ENCODE measurements at places on chromosomes 3 and 15.

- no peak for DNase-seq
Observed at GRCh38 chr3:38163841-38164642, 1.3 kb upstream of the OXSR1 start.

GRCh38 chr3:193960487-193961274, 175.3 kb upstream of the HES1 start:
- no peak for DNase-seq

- no peak for DNase-seq
Observed at GRCh38 chr3:3778641-3779270, 20.5 kb upstream of the LRRN1 start.

DNA sequence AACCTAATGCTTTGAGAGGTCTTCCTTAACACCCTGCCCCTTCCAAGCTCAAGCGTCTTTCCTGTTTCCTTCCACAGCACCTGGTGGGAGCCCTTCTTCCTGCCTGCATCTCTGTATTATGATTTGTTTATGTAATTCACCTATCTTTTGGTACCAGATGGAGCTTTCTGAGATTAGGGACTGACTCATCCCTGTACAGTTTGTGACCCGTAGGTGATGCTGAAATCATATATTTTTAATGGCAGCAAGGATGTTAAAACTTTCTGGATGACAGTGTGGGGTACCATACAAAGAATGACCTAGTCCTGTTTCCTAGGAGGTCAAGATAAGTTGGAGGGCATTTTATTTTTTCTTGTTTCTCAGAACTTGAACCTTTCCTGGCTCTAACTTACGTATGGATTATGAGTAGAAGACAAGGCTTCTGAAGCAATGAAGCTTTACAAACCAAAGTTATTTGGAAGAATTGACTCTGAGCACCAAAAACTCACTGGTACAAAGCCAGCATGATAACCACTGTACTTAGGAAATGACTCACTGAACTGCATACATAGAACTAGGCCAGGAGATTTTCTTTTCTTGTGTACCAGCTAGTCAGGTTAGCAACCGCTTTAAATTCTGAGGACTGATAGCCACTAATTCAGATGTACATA, 46.6 kb downstream of the HHLA2 start:
- peak; percentile 1 for DNase-seq

- no peak for DNase-seq
Observed at GRCh38 chr15:51869060-51869421, 39.6 kb downstream of the TMOD3 start.

DNA sequence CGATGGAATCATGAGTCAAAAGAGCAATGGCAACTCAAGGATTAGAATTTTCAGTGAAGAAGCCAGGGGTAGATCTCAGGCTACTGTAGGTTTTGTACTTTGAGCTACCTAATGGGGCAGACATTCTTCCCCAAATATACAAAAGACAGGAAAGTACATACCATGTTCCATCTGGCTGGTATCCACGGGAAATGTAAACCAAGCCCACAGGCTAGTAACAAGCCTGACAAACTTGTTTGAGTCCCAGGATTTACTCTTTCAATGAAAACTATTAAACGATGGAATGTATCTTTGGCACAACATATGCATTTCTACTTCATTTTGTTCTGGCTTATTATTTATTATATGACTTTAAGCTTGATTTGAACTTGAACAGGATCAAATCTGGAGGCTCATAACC, 44.2 kb upstream of the GOLIM4 start:
- DNase-seq: no peak
